Stimulated activated CD4-positive, alpha-beta T cell treated with anti-CD3 and anti-CD28 coated beads, Interleukin-15, amount 100 ng/mL, for 1 hour (primary cell): ENCODE measurements at places on chromosomes 5 and 9.

GRCh38 chr9:136052472-136052880 is 42.6 kb downstream of the NACC2 start:
- no peak for DNase-seq

GRCh38 chr5:143659599-143660238 is 152.2 kb upstream of the HMHB1 start:
- DNase-seq, result no peak

DNA sequence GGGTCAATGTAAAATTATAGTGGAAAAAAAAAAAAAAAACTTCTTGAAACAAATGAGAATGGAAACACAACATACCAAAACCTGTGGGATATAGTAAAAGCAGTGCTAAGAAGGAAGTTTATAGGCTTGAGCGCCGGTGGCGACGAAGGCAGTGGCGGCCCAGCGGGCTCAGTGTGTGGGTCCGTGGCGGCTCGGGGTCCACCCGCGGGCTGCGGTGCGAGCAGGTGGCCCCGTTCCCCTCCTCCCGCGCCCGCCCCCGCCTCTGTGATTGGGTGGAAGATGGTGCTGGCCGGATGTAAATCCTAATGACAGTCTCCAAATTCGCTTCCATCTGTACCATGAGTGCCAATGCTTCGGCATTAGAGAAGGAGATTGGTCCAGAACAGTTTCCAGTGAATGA is 57.5 kb upstream of the TLX3 start:
- DNase-seq, result no peak

GRCh38 chr5:56176155-56176798 is 56.9 kb downstream of the ANKRD55 start:
- DNase-seq, result no peak

DNA sequence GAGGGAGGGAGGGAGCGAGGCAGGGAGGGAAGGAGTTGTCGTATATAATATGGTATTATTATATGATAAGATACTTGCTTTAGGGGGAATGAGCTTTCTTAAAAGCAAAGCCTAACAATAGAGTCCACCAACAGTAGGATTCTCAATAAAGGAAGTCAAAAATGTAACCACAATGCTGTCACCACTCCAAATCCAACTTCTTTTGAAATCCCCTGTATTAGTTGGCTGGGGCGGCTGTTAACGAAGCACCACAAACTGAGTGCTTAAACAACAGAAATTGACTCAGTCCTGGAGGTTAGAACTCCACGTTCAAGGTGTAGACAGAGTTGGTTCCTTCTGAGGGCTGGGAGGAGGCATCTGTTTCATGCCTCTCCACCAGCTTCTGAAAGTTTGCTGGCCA is 23.1 kb downstream of the GAS1 start:
- no peak for DNase-seq

DNA sequence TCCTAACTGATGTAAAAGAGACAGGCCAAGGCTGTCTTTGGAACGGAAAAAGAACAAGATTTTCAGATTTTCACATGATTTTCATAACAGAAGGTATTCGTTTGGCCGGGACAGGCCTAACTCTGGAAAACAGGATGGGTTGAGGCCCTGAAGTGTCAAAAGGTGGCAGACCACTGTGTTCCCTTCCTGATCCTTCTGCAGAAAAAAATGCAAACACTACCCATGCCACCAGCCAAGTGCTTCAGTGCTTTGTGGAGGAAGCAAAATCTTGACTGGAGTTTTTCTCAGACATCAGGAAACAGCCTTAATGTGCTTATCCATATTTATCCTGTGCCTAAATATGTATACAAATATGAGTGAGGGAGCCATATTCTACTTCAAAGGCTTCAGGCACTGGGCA is 113.5 kb upstream of the IL6ST start:
- DNase-seq, result no peak

DNA sequence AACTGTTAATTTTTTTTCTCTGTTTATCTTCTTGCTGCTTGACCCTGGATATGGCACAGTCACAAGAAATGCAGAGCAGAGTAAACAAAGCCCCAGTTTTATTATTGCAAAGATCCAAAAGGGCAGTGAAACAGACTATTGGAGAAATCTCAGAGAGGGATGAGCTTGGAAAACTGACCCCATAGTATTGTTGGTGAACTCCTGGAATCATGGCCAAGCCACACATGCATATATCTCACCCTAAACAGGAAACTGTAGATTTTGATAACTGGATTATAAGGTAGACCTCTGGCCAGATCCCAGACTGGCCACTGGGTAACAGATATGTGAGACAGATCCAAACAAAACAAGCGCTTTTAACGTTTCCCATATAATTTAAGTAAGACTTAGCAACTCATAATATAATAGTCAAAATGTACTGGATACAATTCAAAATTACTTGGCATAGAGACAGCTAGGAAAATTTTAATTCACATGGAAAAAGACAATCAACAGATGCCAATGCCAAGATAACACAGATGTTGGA is 263.5 kb upstream of the SEMA6A start:
- no peak for DNase-seq

- peak; percentile 32 for DNase-seq
These were observed 16.0 kb downstream of the SLC22A5 start for GRCh38 chr5:132385326-132386105.

DNA sequence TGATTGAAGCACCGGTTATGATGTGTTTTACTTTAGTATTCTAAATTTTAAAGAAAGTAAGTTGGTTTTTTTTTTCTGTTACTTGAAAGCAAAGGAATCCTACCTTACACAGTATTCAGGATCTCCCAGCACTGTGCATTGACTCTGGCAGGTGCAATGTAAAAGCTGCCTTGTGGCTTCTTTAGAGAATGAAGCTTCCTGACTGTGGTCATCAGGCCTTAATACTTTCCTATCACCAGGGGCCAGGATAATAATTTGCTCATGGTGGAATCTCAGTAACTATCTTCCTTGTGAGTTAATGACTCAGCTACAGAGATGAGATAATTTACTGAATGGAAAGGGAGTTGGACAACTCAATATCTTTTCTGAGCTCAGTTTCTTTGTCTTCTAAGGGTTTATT is 435.5 kb upstream of the ZNF608 start:
- DNase-seq, result no peak

DNA sequence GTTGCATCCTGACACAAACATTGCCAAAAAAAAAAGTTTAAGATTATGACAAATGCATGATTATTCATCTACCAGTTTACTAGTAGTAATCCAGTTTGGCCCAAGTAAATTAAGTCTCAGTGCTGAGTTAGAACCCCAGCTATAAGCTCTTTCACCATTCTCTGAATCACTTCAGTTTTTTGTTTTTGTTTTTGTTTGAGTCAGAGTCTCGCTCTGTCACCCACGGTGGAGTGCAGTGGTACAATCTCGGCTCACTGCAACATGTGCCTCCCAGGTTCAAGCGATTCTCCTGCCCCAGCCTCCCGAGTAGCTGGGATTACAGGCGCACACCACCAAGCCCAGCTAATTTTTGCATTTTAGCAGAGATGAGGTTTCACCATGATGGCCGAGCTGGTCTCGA is 1.5 kb upstream of the PCYOX1L start:
- no peak for DNase-seq

GRCh38 chr9:91289244-91289643 is 72.5 kb downstream of the AUH start:
- DNase-seq, result no peak

- no peak for DNase-seq
These were observed 2.1 kb upstream of the CAMK2A start for GRCh38 chr5:150291388-150292385.

GRCh38 chr5:172866802-172867748 is 33.0 kb downstream of the ERGIC1 start:
- DNase-seq, result no peak

GRCh38 chr9:37421914-37422288 is 595 bp upstream of the GRHPR start:
- no peak for DNase-seq

GRCh38 chr5:158273035-158273434 is 414.1 kb upstream of the CLINT1 start:
- DNase-seq, result no peak

GRCh38 chr9:131252120-131252519 is 24.2 kb downstream of the FAM78A start:
- no peak for DNase-seq

GRCh38 chr9:99340281-99340680 is 118.2 kb downstream of the SEC61B start:
- DNase-seq, result no peak

DNA sequence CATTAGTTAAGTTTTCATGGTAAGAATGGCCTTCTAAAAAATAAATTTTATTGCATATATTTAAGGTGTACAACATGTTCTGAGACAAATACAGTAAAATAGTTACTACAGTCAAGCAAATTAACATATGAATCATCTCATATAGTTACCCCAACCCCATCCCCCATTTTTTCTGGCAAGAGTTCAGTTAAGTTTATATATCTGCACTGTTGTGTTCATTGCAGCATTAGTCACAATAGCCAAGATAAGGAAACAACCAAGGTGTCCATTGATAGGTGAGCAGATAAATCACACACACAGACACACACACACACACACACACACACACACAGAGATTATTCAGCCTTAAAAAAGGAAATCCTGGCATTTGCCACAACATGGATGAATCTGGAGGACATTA is 37.2 kb upstream of the OTULIN start:
- no peak for DNase-seq

DNA sequence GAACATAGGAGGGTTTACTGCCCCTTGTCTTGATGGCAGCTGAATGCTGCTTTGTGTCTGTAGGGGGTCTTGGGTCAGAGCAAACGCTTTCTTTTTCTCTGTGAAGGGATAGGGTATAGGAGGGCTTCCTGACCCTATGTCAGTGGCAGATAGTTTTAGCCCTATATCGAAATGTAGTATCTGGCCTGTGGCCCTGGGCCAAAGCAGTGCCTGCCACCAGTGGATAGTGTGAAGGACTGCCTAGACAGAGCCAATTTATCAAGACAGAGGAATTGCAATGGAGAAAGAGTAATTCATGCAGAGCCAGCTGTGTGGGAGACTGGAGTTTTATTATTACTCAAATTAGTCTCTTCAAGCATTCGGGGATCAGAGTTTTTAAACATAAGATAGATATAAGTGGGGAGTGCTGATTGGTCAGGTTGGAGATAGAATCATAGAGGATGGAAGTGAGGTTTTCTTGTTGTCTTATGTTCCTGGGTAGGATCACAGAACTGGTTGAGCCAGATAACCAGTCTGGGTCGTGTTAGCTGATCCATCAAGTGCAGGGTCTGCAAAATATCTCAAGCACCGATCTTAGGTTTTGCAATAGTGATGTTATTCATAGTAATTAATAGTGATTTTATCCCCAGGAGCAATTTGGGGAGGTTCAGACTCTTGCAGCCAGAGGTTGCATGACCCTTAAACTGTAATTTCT is 178.5 kb downstream of the GDNF start:
- no peak for DNase-seq

GRCh38 chr5:74382123-74382855 is 258.2 kb downstream of the ENC1 start:
- no peak for DNase-seq

GRCh38 chr5:16137177-16137576 is 42.4 kb downstream of the MARCHF11 start:
- DNase-seq, result no peak

GRCh38 chr9:134564431-134565170 is 77.0 kb upstream of the COL5A1 start:
- DNase-seq, result no peak

- DNase-seq, result no peak
These were observed 168.9 kb downstream of the PAPPA start for GRCh38 chr9:116322521-116322920.

- DNase-seq, result no peak
These were observed 133.4 kb downstream of the GRIA1 start for GRCh38 chr5:153623751-153624450.

GRCh38 chr5:61346511-61346910 is 14.5 kb downstream of the ZSWIM6 start:
- DNase-seq, result no peak

DNA sequence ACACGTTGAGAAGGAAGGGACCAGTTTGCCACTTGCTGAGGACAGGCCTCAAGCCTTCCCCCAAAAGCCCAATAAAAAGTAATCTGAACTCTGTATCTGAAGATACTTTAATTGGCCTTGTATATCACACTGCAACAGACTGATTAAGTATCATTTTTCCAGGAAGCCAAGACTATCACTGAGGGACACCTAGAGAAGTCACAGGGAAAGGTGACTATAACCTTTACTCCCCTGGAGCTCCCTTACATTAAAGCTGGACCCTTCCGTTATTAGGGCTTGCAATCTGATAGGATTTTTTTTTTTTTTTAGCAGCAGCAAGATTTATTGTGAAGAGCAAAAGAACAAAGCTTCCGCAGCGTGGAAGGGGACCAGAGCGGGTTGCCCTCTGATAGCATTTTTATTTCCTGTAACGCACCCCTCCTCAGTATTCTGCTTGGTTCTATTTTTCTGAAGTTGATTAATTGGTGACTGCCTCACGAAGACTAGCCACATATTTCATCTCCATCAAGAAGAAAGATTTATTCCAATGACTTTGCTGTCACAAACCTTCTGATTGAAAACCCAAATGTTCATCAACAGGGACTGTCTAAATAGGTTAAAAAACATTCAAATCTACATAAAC is 2.7 kb downstream of the CDC14B start:
- DNase-seq, result no peak

GRCh38 chr5:154059039-154059430 is 20.3 kb downstream of the MFAP3 start:
- no peak for DNase-seq

DNA sequence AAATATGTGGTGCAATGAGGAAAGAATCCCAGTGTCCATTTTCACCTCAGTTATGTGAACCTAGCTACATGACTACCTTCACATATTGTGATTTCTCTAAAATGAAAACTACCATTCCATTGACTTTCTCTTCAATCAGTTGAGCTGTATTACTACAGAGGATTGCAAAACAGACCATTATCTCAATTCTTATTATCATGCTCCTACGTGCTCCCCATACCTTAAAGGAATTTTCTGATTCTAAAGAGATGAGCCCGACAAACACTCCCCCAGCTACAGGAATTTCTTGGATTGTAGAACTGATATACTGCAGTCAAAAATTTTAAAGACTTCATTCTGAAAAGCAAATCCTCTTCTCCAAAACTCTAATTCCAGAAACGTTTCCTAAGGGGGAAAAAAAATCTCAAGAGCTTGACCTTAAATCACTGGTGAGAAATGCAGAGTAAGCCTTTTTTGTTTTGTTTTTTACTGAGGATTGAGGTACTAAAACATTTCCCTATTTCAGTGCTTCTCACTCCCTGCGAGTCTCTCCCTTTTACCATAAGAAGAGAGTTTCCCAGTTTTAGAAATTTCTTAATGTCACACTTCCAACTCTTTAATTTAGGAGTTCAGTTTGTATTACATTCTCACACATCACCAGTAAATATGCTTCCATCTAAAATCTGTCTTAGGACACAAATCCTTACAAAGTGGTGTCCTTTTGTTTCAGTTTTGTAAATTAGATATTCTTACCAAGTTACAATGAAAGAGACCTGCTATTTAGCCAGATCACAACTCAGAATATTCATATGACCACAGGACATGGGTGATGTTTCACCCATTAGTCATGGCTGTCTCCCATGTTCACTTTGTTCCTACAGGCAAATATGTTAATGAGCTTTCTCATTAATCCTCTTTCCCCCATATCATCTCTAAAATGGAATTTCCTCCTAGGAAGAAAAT is 203.8 kb downstream of the TSSK1B start:
- no peak for DNase-seq

GRCh38 chr5:172454358-172455086 is at the start of gene SH3PXD2B:
Gene SH3PXD2B, minus strand, starts transcription at chr5:172454525. Its CDS starts 173 bp downstream, at chr5:172454352.
- no peak for DNase-seq
